Erythroblast (primary cell): ENCODE measurements at places on chromosomes 13 and 19.
A peak's percentile ranks its signal among the peaks of the same experiment; 100 is the strongest.

- DNase-seq, result no peak
Measured at GRCh38 chr13:27258637-27259386, 7.5 kb downstream of the RPL21 start.

DNA sequence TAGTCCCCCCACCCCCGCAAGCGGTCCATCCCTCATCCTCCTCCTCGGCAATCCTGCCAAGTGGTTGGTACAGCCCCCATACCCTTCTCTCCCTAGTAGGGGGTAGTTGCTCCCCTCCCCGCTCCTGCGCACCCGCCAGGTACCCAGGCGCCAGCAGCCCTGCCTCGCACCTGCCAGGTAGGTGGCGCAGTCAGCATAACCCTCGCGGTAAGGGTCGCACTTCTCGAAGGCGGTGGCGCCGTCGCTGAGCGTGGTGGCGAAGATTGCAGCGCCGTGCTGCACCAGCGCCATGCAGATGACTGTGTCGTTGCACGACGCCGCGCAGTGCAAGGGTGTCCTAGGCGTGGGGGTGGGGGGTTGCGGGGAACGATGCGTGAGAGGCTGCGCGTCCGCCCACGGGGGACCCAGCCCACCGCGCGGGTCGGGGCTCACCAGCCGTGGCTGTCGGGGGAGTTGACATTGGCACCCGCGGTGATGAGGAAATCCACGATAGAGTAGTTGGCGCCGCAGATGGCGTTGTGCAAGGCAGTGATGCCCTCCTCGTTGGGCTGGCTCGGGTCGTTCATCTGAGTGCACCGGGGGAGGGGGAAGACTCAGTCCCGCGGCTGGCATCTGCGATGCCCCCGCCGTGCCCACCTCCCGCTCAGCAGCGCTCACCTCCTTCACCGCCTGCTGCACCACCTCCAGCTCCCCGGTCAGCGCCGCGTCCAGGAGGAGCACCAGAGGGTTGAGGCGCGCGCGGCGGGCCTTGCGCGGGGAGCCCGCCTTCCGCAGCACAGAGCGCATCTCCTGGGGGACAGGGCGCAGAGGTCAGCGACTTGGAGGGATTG lies 15.2 kb upstream of the ERCC2 start:
- DNase-seq, result no peak

DNA sequence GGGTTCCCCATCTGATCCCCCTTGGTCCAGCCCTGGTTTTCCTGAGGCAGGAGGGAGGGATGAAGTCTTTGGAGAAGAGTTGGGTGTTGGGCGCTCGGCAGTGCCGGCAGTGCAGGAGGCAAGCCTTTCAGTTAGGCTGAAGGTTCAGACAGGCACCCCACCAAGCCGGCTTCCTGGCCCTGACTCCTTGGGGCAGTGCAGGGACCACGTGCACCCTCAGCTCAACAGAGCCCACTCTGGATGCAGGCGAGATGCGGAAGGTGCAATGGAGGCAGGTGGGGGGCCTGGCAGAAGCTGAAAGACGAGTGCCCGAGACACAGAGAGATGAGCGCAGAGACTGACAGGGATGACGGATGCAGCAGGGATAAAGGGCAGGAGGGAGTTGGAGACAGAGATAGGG lies 11.1 kb downstream of the MAMSTR start:
- DNase-seq, result no peak

- no peak for DNase-seq
Measured at GRCh38 chr13:51581148-51581820, 3.0 kb upstream of the WDFY2 start.

DNA sequence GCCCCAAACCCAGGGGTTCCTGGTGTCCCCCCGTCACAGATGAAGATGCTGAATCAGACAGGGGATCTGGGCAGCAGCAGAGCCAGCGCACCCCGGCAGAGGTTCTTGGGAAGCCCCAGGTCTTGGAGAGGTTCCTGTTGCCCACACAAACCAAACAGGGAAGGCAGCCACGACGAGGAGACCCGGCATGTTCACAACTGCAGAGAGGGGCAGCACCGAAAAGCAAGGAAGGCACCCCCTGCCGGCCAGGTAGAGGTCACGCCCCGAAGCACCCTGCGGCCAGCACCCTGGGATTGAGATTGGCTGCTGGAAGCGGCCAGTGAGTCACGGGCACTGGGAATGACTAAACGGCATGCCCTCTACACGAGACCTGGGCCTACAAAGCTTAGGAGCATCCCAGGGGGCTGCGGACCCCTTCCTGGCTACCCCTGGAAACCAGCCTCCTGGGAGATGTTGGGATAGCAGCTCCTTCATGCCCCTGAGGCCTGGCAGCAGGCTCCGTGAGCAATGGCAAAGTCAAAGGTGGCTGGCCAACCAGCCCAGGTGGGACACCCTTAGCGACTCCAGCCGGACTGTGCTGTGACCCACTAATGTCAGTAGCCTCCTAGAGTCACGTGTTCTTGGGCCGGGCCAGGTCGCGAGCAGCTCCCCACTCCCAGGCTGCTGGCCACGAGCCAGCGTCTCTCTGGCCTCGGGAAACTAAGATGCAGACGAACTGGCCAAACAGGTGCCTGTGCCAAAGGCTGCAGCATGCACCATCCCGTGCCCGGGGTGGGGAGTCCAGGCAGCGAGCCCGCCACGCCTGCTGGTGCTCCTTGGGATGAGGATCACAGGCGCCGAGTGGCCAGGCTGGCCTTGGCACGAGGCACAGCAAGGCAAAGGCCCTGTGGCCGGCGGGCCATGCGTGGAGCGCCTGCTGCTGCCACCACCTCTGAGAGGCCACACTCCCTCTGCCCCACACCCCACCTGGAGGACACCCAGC lies 43.2 kb downstream of the MLLT1 start:
- no peak for DNase-seq

- no peak for DNase-seq
Measured at GRCh38 chr19:38378866-38379265, 4.5 kb downstream of the PSMD8 start.

- DNase-seq, result no peak
Measured at GRCh38 chr13:72104656-72105180, 237.7 kb upstream of the DACH1 start.

- DNase-seq, result no peak
Measured at GRCh38 chr13:72959643-72960042, 99.2 kb upstream of the KLF5 start.

GRCh38 chr13:51644654-51645053 lies 60.4 kb downstream of the WDFY2 start:
- DNase-seq, result no peak

DNA sequence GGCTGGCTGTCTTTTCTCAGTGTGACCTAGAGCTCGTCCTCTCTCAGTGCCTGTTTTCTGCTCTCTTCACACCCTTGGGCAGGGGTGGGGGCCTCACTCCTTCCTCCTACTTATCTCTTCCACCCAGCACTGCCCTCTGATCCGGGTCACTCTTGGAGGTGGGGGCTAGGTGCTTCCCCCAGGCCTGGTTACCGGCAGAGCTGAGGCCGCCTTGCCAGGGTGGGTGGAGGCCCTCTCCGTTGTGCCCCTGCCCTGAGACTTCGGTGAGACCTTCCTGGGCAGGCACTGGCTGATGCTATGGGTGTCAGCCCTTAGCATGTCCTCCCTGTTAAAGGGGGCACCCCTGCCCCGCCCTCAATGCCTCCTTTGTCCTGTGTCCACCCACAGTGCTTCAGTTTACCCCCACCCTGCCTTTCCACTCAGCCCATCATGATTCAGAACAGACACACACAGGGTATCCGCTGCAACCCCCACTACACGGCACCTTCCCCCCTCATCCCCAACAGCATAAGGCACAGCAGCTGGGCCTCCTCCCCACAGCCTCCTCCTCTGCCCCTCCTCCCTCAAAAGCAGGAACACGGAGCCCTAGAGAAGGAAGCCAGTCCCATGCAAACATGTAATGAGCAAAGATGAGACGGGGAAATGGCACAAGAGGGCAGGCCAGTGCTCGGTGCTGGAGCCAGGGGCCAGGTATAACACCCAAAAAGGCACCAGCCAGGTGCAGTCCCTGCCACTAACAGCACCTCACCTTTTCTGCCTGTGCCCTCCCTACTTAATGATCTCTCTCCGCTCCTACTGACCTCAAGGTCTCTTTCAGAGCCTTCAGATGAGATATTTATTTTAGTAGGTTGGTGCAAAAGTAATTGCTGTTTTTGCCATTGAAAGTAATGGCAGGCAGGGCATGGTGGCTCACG lies 9.8 kb downstream of the ZGLP1 start:
- DNase-seq, result peak; percentile 91

- no peak for DNase-seq
Measured at GRCh38 chr19:16327911-16328823, 3.5 kb downstream of the KLF2 start.

GRCh38 chr13:36166046-36166445 lies 34.9 kb upstream of the DCLK1 start:
- DNase-seq, result no peak

DNA sequence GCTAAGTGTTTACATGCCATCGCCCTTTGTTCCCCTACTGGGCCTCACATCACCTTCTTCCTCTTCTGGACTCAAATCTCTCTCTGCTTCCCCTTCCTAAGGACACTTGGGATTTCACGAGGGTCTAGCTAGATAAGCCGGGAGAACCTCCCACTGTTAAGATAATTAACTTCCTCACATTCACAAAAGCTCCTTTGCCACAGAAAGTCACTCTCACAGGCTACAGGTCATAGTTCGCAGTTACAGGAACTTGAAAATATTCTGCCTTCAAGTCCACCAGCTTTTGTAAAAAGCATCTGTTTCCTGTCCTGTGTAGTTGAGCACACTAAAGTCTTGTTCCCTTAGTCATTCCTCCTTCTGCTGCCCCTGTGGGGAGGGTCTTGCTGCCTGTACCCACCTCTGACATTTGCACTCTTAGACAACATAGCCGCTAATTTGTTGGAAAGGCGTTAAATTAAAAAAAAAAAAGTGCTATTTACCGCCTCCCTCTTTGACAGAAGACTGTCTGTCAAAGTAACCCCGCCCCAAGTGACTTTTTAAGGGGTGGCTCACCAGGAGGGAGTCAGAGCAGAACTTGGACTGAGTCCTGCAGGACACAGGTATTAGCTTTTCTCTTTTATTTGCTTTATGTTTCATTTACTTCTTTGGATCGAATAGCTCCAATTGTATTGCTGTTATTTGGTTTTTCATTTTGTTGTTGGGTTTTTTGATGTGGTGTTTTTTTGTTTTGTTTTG lies 26.8 kb upstream of the CEACAM21 start:
- DNase-seq, result no peak

GRCh38 chr19:49761625-49762311 lies 1.3 kb downstream of the TSKS start:
- DNase-seq, result no peak

DNA sequence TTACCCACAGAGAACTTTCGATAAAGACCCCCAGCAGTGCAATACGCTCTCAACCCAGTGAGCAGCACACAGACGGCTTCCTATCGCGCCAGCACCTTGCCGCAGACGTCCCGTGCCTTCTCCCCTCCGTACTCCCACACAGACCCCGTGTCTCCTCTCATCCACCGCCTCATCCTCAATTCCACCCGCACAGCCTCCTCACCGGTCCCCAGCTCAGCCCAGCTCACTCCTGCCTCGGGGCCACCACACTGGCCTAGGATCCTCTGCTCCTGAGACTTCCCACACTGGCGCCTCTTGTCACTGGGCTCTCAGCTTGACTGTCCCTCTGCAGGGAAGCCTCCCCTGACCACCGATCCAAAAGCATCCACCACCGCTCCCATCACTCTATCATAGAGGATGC lies 9.0 kb downstream of the MLLT1 start:
- DNase-seq, result no peak

DNA sequence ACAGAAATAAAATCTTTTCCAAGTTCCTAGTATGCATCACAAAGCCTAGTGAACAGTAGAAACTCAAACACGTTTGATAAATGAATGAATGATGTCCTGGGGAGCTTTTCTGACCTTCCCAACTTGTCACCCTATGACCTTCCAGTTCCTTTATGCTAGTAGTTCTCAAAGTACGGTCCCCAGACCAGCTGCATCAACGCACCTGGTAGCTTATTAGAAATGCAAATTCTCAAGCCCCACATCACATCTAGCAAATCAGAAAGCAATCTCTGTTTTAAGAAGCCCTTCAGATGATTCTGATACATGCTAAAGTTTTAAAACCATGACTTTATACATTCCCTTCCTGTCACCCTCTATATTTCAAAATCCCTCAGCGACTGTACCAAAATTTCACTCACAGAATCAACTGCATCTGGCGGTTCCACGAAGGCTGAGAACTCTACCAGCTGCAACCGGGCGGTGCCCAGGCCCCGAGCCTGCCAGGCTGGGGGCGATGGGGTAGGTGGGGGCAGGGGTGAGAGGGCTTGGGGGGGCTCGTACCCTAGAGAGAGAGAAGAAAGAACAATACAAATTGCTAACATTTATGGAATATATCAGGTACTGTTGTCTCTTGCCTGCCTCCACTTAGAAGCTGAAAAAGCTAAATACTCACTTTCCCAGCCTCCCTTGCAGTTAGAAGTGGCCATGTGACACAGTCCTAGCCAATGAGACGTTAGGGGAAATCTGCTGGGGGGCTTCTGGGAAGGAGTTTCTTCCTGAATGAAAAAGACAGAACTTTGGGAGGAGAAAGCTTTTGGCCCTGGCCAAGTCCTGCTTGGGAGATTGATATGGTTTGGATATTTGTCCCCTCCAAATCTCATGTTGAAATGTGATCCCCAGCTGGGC lies 13.3 kb downstream of the CD37 start:
- DNase-seq, result no peak

- no peak for DNase-seq
Measured at GRCh38 chr13:73467125-73467524, 408.3 kb downstream of the KLF5 start.

DNA sequence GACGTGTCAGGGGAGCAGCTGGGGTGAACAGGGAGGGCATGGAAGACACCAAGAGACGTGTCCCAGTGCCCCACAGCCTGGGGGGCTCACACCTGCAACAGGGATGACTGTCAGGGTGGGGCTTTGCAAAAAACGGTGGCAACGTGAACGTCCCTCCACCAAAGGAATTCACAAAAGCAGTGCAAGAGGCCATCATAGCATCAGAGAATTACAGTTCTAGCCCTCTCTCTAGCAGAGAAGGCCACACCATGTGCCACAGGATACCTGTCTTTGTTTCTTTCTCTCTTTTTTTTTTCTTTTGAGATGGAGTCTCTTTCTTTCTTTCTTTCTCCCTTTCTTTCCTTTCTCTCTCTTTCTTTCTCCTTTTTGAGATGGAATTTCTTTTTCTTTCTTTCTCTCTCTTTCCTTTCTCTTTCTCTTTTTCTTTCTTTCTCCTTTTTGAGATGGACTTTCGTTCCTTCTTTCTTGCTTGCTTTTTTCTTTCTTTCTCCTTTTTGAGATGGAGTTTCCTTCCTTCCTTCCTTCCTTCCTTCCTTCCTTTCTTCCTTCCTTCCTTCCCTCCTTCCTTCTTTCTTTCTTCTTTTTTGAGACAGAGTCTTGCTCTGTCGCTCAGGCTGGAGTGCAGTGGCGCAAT lies 17.1 kb upstream of the ATP11A start:
- no peak for DNase-seq
